ENCODE measurements at places on chromosomes 1 and 21. TPM values are rescaled to one million over a fixed set of nuclear protein-coding genes. Genes with fewer than 3 reads are reported as not detected.

GRCh38 chr1:18941221-18942141, 15.0 kb downstream of the IFFO2 start:
- no peak overlapping the region for H3K4me3 ChIP-seq
- DNase-seq = peak; percentile 52
- H3K4me1 ChIP-seq = peaks cover 11% of the 10 kb centered on the region

Gene KCNA2
- total RNA-seq = 1.5 TPM

- no peak overlapping the region for H3K27ac ChIP-seq
- no peaks in the 10 kb centered on the region for H3K36me3 ChIP-seq
- no peaks in the 10 kb centered on the region for H3K27me3 ChIP-seq
- no peaks in the 10 kb centered on the region for H3K4me1 ChIP-seq
Measured at GRCh38 chr1:11523261-11523660, 44.3 kb downstream of the DISP3 start.

- no peak for DNase-seq
- no peak overlapping the region for H3K27ac ChIP-seq
Measured at GRCh38 chr1:89171067-89171438, 4.8 kb downstream of the GBP7 start.

- H3K4me1 ChIP-seq = no peaks in the 10 kb centered on the region
- H3K27me3 ChIP-seq = no peaks in the 10 kb centered on the region
- no peaks in the 10 kb centered on the region for H3K36me3 ChIP-seq
- DNase-seq = no peak
- no peak overlapping the region for H3K4me3 ChIP-seq
Measured at GRCh38 chr1:175341631-175342429, 149.3 kb upstream of the KIAA0040 start.

DNA sequence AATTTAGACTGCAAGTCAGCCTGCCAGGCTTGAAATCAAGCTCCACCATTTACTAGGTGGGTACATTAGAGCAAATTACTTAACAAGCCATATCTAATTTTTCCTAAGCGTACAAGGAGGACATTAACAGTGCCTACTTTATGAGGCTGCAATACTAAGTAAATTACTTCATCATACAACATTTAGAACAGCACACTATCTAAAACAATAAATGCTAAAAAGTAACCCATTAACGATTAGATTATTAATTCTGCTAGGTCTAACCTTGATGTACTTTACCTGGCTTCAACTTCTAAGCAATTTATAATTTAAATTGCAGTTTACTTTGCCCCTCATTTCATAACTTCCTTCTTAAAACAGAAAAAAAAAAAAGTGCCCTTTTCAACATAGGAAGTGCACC, 1155.6 kb upstream of the NCAM2 start:
- H3K27ac ChIP-seq = no peak overlapping the region
- no peak for DNase-seq
- no peaks in the 10 kb centered on the region for H3K36me3 ChIP-seq
- no peaks in the 10 kb centered on the region for H3K27me3 ChIP-seq
- no peaks in the 10 kb centered on the region for H3K4me1 ChIP-seq

DNA sequence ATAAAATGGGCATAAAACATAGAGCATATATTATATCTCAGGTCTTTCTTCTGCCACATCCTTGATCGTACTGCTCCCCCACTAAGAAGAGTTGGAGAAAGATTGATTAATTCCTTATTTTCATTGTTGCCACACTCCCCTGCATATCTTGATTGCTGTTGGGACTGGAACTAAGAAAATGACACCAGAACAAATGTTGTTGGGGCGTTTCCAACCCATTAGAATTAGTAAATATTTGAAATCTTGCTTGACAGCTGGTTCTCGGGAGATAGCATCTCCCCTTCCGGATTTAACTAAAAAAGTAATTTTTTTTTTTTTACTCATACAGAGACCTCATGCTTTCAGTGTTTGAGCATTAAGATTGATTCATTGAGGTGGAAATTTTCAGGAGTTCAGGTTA, 493.0 kb upstream of the PLXNA2 start:
- H3K4me1 ChIP-seq = peaks cover 2% of the 10 kb centered on the region
- no peaks in the 10 kb centered on the region for H3K36me3 ChIP-seq
- H3K4me3 ChIP-seq = no peak overlapping the region
- DNase-seq = no peak
- no peaks in the 10 kb centered on the region for H3K27me3 ChIP-seq

DNA sequence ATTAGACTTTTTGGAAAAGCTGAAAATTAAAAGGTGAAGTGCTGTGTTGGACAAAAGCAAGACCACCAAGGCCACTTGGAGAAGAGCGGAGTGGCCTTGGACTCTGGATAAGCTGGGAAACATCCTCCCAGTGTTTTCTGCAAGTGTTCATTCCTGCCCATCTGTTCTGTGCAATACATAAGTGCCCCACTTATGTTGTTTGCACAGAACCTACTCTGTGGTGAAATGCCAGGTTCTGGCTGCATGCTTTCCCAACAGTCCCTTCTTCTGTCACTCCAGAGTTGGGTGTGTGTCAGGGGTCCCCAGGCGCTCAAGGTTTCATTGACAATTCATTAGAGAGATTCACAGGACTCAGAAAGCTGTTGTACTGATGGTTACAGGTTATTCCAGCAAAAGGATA, 30.3 kb downstream of the NHLH2 start:
- H3K4me1 ChIP-seq = no peaks in the 10 kb centered on the region
- H3K27ac ChIP-seq = no peak overlapping the region
- H3K36me3 ChIP-seq = no peaks in the 10 kb centered on the region
- no peak overlapping the region for H3K4me3 ChIP-seq

- H3K27me3 ChIP-seq = no peaks in the 10 kb centered on the region
- H3K27ac ChIP-seq = no peak overlapping the region
- no peak overlapping the region for H3K4me3 ChIP-seq
- no peak for DNase-seq
- no peaks in the 10 kb centered on the region for H3K36me3 ChIP-seq
Measured at GRCh38 chr21:41643246-41643966, 123.4 kb downstream of the RIPK4 start.

Gene S100A7
- not detected for total RNA-seq

DNA sequence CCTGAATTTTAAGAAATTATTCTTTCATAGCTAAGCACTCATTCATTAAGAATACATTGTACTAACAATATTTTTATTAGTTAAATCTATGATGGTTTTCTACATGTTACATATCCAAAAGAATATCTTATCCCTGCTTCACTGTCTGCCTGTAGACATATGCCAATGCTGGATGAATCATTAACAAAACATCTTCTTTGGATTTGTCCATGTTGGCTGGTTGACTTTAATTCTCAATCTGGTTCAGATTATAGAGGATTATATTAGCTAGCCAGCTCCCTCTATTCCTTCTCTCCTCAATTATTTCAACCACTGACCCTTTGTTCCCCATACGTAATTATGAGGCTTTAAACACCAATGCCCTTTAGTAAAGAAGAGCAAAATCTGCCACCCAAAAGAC, 138.9 kb upstream of the DMRTA2 start:
- H3K27ac ChIP-seq = no peak overlapping the region
- H3K27me3 ChIP-seq = no peaks in the 10 kb centered on the region

GRCh38 chr1:80066060-80066459, 1059.5 kb upstream of the ADGRL4 start:
- H3K27me3 ChIP-seq = no peaks in the 10 kb centered on the region
- no peaks in the 10 kb centered on the region for H3K4me1 ChIP-seq
- no peak overlapping the region for H3K4me3 ChIP-seq
- peak overlapping the region; percentile 23 for H3K27ac ChIP-seq
- H3K36me3 ChIP-seq = no peaks in the 10 kb centered on the region

Gene MIER1
- 34.1 TPM for total RNA-seq

Gene LY9
- total RNA-seq = not detected

- DNase-seq = peak; percentile 31
- H3K4me3 ChIP-seq = no peak overlapping the region
- H3K27ac ChIP-seq = no peak overlapping the region
- no peaks in the 10 kb centered on the region for H3K36me3 ChIP-seq
- no peaks in the 10 kb centered on the region for H3K27me3 ChIP-seq
Measured at GRCh38 chr1:180486092-180486491, 16.3 kb downstream of the ACBD6 start.

- H3K27me3 ChIP-seq = no peaks in the 10 kb centered on the region
- H3K4me1 ChIP-seq = peaks cover 4% of the 10 kb centered on the region
- no peak overlapping the region for H3K4me3 ChIP-seq
Measured at GRCh38 chr1:167418391-167418790, 99.9 kb downstream of the CD247 start.

- H3K36me3 ChIP-seq = no peaks in the 10 kb centered on the region
- no peak overlapping the region for H3K27ac ChIP-seq
- no peaks in the 10 kb centered on the region for H3K27me3 ChIP-seq
- peaks cover 9% of the 10 kb centered on the region for H3K4me1 ChIP-seq
- no peak for DNase-seq
- no peak overlapping the region for H3K4me3 ChIP-seq
Measured at GRCh38 chr1:247557926-247558674, 9.2 kb downstream of the GCSAML start.

DNA sequence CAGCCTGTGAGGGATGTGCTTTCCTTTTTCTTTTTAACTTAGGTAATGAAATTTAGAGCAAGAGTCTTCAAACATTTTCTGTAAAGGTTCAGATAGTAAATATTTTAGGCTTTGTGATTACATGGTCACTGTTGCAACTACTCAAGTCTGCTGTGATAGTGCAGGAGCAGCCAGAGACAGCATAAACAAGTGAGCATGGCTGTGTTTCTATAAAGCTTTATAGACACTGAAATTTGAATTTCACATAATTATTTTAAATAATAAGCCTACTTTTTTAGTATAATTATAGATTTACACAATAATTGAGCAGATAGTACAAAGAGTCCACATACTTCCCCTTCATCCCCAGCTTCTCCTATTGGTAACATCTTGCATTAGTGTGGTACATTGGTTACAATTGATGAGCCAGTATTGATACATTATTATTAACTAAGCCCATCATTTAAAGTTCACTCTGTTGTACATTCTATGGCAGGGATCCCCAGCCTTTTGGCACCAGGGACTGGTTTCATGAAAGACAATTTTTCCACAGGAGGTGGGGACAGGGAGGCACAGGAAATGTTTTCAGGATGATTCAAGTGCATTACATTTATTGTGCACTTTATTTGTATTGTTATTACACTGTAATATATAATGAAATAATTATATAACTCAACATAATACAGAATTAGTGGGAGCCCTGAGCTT, 3.0 kb downstream of the ATF6 start:
- 0 out of 2 replicates have a peak, but pooled peaks cover 4% of the 10 kb centered on the region for H3K4me1 ChIP-seq
- DNase-seq = no peak
- H3K27ac ChIP-seq = no peak overlapping the region

GRCh38 chr1:8145545-8146202, 119.6 kb upstream of the ERRFI1 start:
- DNase-seq = no peak
- no peaks in the 10 kb centered on the region for H3K4me1 ChIP-seq
- no peak overlapping the region for H3K4me3 ChIP-seq
- H3K36me3 ChIP-seq = no peaks in the 10 kb centered on the region
- no peak overlapping the region for H3K27ac ChIP-seq
- no peaks in the 10 kb centered on the region for H3K27me3 ChIP-seq

Gene TCHHL1
- total RNA-seq = not detected

DNA sequence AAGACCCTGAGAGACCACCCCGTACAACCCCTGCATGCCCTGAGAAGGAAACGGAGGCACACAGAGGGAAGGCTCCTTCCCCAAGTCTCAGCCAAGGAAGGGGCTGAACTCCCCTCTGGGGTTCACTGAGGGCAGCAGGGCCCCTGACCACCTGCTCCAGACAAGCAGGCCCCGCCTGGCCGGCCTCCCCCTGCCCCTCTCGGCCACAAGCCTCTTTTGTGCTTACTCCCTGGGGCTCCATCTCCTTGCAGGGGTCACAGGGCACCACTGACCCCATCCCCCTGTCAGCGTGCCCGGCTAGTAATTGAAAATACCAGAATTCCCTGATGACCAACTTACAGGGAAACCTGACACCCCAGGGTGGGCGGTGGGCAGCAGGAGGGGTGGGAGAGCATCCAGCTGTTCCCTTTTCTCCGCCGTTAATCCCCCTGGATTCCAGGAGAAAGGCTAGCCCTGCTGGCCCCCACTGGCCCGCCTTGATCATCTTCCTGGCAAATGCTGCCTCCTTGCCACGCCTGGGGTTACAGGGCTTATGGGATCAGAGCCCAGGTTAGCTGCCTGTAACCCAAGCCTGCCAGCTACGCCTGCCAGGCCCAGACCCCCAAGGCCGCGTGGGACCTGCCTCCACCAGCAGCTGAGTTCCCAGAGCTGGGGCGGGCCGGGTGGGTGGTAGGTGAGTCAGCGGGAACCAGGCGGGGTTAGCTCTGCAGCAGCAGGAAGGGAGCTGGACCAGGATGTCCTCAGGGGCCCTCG, 96.1 kb downstream of the LACTBL1 start:
- H3K36me3 ChIP-seq = no peaks in the 10 kb centered on the region
- no peaks in the 10 kb centered on the region for H3K27me3 ChIP-seq
- no peak overlapping the region for H3K27ac ChIP-seq
- H3K4me1 ChIP-seq = 0 out of 2 replicates have a peak, but pooled peaks cover 2% of the 10 kb centered on the region
- peak; percentile 18 for DNase-seq

DNA sequence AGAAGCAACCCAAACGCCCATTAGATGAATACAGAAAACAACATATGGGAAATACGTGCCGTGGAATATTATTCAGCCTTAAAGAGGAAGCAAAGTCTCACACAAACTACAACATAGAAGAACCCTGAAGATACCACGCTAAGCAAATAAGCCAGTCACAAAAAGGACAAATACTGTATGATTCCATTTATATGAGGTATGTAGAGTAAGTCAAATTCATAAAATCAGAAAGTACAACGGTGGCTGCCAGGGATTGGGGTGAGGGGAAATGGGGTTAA, 54.2 kb downstream of the SIPA1L2 start:
- no peaks in the 10 kb centered on the region for H3K36me3 ChIP-seq
- H3K4me1 ChIP-seq = peaks cover 51% of the 10 kb centered on the region
- no peaks in the 10 kb centered on the region for H3K27me3 ChIP-seq
- DNase-seq = no peak
- H3K27ac ChIP-seq = no peak overlapping the region

Gene OR2L13
- not detected for total RNA-seq

GRCh38 chr1:207172885-207173284, 68.9 kb downstream of the C4BPA start:
- H3K27me3 ChIP-seq = no peaks in the 10 kb centered on the region
- DNase-seq = no peak
- no peak overlapping the region for H3K4me3 ChIP-seq
- no peaks in the 10 kb centered on the region for H3K36me3 ChIP-seq
- no peaks in the 10 kb centered on the region for H3K4me1 ChIP-seq

DNA sequence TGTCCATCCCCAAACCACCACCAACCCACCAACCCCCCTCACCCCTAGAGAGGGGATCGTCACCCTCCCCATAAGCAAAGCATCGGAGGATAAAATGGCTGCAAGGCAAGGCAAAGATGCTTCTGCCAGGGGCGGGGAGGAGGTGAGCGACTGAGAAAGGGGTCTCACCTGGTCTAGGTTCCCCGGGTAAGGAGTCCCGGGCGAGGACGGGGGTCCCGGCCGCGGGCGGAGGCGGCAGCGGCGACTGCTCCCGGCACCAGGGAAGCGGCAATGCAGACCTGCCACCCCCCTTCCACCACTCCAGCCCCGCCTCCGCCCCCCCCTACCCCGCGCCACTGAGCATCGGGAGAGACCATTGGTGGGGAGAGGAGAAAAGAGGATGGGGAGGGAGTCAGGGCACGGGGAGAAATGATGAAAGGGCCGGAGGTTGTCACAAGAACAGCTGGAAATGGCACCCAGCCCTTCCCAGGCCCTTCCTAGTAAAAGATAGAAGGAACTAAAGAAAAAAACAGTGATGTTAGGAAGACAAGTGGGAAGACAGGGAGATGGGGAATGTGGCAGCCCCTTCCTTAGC, at the start of gene SV2A:
SV2A (minus strand) TSS at position 274 of the 574 bp plus-strand sequence. CDS start 4,004 bp downstream, outside the sequence.
- no peak within 1 kb of the TSS for H3K27ac ChIP-seq
- peak; percentile 87 for DNase-seq
- no peaks in the 10 kb centered on the region for H3K27me3 ChIP-seq

Measured in GM23338 (cell line).